ENCODE measurements at places on chromosomes 1 and 21.

DNA sequence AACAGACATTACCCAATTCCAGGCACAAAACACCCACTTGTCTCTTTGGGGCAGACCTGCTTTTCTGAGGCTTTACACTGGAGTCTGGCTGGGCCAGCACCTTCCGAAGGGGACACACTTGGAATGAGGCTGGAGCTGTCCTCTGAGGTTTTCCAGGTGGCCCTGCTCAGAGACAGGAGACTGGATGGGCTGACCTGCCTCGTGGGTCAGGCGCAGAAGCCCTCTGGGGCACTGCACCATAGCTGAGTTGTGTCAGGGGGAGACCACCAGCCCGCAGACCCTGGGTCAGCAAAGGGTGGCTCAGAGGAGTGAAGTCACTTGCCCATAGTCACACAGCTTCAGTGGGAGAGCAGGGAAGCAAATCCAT is 1.8 kb downstream of the SH2D5 start:
- peak; percentile 49 for DNase-seq

DNA sequence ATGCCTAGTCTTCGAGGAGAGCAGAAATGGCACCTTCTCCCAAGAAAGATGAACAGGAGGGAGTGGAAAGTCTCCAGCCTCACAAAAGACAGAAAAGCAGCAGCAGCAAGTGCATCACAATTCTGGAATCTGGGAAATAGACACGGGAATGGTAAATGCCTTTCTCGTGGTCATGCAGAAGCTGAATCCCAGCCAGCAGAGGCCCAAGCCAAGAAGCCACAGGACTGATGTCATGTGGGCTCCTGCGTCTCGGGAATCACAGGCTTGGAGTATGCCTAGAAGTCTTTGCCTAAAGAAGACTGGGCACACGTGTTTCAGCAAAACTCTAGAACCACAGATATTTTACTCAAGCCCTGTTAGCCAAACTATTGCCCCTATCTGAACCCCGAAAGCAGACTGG is 260.3 kb upstream of the PLD5 start:
- no peak for DNase-seq

DNA sequence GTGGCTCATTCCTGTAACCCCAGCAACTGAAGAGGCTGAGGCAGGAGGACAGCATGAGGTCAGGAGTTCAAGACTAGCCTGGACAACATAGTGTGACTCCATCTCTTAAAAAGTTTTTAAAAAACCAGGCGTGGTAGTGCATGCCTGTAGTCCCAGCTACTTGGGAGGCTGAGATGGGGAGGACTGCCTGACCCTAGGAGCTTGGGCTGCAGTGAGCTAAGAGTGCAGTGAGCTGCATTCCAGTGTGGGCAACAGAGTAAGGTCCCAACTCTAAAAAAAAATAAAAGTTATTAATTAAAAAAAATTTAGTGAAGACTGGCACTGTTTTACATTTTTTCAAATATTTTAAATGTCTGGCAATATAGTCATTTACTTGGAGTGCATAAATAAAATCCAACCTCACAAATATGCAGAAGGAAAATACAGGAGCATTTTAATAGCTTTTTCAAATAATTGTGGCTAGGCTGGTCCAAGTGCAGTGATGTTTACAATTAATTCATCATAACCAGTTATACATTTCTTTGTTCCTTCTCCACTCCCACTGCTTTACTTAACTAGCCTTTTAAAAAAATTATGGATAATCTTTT is 10.8 kb downstream of the ZBTB8OS start:
- DNase-seq: no peak

- no peak for DNase-seq
Measured at GRCh38 chr1:201149400-201149799, 4.9 kb downstream of the TMEM9 start.

- peak; percentile 95 for DNase-seq
Measured at GRCh38 chr1:89820422-89821321, at the start of gene LRRC8D. Gene LRRC8D (plus strand): TSS chr1:89821032. CDS start chr1:89933069, 112,037 bp downstream.

Data from ecto neural progenitor cell (in vitro differentiated cells).